Stimulated activated CD8-positive, alpha-beta memory T cell treated with anti-CD3 and anti-CD28 coated beads, Interleukin-4, amount 100 ng/mL, for 48 hours (primary cell): ENCODE measurements at places on chromosomes 11 and 22.

GRCh38 chr11:8032576-8033304 lies 45.6 kb downstream of the EIF3F start:
- DNase-seq = no peak

- DNase-seq = no peak
These were observed 27.4 kb upstream of the RDX start for GRCh38 chr11:110323786-110324185.

- no peak for DNase-seq
These were observed 325.9 kb downstream of the MIAT start for GRCh38 chr22:26983311-26983710.

DNA sequence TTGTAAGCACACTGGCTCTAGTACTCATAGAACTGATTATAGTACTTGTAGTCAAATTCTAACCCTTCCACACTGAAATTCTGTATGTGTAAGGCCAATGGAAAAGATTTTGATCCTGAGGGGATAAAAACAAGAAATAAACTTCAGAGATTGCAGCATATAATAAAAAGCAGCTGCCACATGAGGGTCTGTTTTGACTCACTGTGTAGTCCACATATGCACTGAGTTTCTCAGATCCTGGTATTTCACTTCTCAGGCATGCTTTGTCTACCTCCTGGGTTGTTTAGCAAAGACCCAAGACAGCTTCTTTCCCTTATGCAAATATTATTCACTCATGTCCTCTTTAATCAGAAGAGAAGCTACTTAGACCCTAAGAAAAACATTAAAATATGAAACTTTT lies 71.1 kb upstream of the SLC5A12 start:
- no peak for DNase-seq

DNA sequence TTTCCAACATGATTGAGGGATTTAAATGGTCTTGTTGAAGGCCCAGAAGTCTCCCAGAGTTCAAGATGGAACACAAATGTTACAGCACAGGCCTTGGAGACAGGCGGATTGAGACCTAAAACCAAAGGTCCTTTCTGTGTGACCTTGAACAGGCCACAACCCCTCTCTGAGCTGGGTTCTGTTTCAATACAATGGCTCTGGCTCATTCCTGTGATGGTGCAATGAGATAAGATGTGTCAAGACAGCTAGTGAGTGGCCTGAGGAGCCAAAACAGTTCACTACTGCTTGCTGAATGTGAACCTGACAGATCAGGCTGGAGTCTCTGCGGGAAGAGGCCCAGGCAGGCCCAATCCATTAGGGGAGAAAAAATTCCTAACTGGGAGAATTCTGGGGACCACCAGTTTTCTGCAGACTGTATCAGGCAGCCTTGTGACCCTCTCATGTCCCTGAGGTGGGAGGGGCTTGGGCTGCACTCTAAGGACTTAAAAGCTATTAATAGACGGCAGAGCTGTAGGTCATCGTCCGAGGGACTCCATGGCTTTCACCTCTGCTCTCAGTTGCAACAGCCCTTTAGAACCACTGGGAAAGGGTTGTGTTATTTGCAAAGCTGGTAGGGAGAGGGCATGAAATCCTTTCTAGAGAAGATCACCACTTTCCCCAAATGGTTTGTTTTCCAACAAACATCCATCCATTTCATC lies 126.1 kb upstream of the TEAD1 start:
- DNase-seq = no peak

DNA sequence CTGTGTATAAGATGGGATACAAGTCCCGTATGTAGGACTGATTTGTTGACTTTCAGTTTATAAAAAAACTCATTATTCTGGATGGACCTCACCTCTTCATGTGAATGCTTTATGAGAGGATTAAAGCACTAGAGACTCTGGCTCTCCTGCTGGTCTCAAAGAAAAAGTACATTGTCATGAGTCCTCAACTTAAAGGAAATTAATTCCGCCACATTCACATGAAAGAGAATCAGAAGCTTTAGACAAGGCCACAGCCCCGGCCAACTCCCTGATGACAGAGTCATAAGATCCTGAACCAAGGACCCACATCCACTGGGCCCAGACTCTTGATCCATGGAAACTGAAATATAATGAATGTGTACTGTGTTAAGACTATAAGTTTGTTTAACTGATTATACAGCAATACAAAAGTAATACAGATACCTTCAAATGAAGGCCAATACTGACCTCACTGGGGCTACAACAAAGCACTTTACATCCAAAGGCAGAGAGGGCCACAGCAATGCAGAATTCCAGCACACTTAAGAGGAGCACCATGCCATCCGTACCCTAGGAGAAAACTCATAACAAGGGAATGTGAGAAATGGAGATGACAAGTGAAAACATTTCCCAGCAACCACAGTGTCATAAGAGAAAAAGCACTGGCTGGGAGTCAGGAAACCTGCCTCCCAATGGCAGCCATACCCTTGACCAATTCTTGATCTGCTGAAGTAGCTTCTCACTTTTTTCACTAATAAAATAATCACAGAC lies 25.4 kb upstream of the MS4A6A start:
- no peak for DNase-seq

GRCh38 chr11:93118276-93118675 lies 79.5 kb downstream of the SLC36A4 start:
- no peak for DNase-seq

DNA sequence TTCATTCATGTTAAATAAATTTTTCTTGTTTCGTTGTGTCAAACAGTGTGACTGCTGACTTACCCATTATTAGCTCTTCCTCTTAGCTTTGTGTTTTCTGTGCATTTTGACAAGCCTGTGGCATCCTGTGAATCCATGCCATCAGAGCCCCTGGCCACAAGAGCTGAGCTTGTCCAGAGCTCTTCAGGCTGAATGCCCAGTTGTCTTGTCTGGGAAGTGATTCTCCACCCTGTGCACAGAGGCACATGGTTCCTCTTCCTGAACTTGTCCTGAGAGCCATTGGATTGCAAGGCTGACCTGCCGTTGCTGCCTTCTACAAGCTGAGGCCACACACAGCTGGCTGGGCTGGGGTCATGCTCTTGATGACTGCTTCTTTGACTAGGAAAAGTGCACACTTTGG lies 64.1 kb downstream of the PPP6R3 start:
- no peak for DNase-seq
